Aorta (tissue), 5 donors: ENCODE measurements at places on chromosomes 16 and 17. TPM values are rescaled to one million over a fixed set of nuclear protein-coding genes. Genes with fewer than 3 reads are reported as not detected.
A peak's percentile ranks its signal among the peaks of the same experiment; 100 is the strongest.

Gene SP6
- 0.78 TPM for total RNA-seq

Gene TMEM220
- 17.4 TPM for total RNA-seq

- DNase-seq = peak; percentile 54
- no peaks in the 10 kb centered on the region for H3K36me3 ChIP-seq
- peak overlapping the region; percentile 15 for H3K27ac ChIP-seq
Observed at GRCh38 chr16:29809850-29810698, 1.9 kb upstream of the PRRT2 start.

Gene TMEM235
- total RNA-seq = not detected

GRCh38 chr16:4070936-4071335 is 45.3 kb downstream of the ADCY9 start:
- no peak for DNase-seq
- H3K4me3 ChIP-seq = no peak overlapping the region
- H3K27me3 ChIP-seq = no peaks in the 10 kb centered on the region
- H3K27ac ChIP-seq = no peak overlapping the region

Gene MPP2
- total RNA-seq = 14.2 TPM

GRCh38 chr17:8188263-8188839 is 1.6 kb downstream of the BORCS6 start:
- no peaks in the 10 kb centered on the region for H3K36me3 ChIP-seq
- peak overlapping the region; percentile 58 for H3K27ac ChIP-seq
- no peaks in the 10 kb centered on the region for H3K27me3 ChIP-seq
- no peaks in the 10 kb centered on the region for H3K4me1 ChIP-seq
- DNase-seq = peak; percentile 56
- H3K4me3 ChIP-seq = no peak overlapping the region

DNA sequence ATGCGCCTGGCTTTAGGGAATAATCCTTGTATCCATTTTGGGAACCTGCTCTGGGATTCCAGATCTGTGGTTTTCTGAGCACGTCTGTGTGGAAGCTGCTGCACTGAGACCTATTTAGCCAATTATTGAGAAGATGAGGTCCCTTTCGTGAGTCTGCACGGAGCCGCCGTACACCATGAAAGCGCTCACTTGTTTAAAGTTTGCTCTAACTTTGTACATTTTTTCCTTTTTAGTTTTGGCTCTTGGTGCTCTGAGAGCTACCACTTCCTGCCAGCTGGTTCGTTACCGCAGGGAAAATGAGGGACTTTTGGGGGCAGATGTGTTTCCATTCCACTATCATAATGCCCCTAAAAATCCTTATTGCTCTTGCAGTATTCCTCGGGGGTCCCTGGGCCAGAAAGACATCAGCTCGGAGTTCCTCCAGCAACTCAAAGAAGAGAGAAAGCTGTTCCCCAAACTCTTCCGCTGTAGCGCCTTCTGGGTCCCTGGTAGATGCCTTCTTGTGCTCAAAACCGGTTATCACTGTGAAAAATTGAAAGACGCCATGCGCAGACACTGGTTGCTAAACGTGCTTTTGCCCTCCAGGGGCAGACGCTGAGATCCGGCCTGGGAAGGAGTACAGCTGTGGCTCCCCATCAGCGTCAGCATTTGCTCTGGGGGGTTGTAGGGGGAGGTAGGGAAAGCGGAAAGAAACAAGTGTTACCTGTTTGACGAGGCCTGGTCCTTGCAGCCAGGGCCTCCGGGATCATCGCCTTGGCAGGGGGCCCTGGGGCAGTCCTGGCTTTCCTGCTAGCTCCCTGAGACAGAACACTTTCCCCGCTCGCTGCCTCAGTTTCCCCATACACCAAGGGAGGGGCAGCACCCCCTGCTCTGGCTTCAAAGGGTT is 238.1 kb downstream of the MRTFB start:
- H3K27me3 ChIP-seq = no peaks in the 10 kb centered on the region
- peaks cover 3% of the 10 kb centered on the region for H3K4me1 ChIP-seq
- no peak overlapping the region for H3K27ac ChIP-seq
- no peak overlapping the region for H3K4me3 ChIP-seq
- no peaks in the 10 kb centered on the region for H3K36me3 ChIP-seq
- peak; percentile 30 for DNase-seq

Gene TERB1
- not detected for total RNA-seq
